T-cell (primary cell): ENCODE measurements at places on chromosomes 1 and 21.

DNA sequence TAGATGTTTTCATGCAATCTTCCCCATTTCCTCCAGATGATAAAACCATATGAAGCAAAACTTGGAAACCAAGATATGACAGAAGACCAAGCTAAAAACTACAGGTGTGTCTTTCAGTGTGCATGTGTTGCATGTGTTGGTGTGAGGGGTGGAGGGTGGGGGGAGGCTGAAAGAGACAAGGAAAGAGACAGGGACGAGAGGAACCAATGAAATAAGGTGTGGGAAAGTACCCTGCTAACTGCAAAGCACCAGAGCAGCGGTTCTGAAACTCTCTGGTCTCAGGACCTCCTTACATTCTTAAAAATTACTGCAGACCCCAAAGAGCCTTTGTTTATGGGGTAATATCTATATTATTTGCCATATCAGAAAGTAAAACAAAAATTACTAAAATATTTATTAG lies 87.4 kb upstream of the HIVEP3 start:
- no peak for DNase-seq

DNA sequence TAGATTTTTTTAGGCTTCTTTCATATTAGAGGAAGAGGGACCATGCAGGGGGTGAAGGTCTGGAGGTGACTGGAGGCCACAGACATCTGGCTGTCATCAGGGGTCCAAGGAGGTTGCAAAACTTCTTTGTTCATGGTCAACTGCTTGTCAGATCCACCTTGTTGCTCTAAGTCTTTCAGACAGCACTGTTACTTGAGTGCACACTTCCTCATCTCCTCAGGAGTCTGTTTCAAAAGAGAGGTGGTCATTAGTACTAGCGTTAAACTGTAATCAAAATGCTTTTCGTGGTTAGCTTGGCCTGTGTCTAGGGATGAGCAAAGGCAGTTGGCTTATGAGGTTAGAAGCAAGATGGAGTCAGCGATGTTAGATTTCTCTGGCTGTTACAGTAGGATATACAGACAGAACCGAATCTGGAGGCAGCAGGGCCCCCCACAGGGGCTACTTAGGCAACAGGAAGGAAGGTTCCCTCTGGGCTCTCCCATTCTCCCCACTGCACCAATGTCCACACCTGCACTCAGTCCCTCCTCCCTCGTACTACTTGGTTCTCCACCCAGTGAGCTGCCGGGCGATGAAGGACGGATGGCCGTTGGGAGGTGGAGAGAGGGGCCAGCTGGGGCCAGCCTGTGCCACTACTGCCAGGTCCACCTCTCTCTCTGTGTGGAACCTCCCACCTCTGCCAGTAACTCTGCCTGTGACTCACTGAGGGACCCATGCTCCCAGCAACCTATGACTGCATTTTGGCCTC lies 57.2 kb downstream of the TOR1AIP2 start:
- no peak for DNase-seq

GRCh38 chr1:96059736-96060135 lies 661.8 kb upstream of the PTBP2 start:
- DNase-seq = no peak

DNA sequence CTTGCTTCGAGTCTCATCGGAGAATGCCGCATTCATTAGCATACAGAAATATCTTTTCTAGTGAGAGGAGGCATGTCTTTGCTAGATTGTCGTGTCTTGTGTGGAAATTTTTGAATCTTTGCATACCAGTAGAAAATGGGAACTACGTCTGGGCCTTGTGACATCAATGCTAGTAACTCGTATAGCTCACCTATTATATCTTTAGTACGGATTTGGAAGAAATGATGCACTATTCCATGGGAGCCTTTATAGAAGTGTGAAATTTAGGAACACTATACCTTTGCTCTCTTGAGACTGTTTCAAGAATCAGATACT lies 835 bp downstream of the UHMK1 start:
- DNase-seq = no peak

- no peak for DNase-seq
These were observed 59.9 kb upstream of the JAK1 start for GRCh38 chr1:65026235-65026634.

DNA sequence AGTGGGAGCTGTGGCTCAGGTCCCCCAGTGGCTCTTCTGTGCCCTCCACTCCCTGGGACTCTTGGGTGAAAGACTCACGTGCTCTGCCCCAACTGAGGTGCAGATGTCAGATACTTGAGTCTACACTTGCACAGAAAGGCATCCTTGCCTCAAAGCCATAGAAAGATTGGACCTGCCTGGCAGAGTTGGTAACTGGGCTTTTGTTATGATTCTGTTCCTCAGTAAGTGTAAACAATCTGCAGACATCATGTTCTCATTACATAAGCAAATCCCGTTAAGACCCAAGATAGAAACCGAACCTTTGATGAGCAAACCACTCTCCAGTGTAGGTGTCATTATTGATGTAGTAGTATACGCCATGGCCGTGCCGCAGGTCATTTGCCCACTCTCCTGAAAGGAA lies 10.0 kb downstream of the RSPH1 start:
- DNase-seq = no peak

GRCh38 chr1:20696397-20697333 lies 21.1 kb downstream of the KIF17 start:
- peak; percentile 61 for DNase-seq

- no peak for DNase-seq
These were observed 59.3 kb downstream of the SLC9A1 start for GRCh38 chr1:27095576-27095975.

DNA sequence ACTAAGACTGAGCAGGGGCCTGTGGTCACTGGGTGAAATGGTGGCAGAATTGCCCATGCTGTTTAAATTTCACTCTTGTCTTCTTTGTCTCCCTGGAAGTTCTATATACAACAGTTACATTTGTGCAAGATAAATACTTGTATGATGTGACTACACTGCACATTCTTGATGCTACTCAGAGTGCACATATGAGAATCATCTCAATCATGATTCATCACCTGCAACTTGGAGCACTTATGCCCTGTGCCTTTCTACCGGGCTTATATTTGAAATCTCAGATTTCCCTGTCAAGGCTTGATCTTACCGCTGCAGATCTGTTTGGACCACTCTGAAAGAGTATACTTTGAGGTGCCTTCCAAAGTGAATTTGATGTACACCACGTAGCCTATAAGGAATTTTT lies 10.6 kb downstream of the PGM1 start:
- DNase-seq = no peak

DNA sequence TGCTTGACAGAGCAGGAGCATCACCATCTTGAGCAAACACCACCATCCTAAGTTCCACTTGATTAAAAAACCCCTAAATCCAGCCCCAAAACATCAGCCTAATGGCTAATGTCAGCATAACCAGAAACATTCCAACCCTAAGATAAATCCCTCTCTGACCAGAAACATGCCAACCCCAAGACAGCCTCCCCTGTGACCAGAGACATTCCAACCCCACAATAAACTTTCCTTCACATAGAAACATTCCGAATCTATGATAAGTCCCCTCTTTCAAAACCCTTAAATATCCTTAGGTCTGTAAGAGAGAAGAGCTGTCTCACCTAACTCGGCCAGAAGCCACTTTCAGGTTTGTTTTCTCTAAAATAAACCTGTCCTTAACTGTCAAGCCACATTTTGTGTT lies 17.4 kb upstream of the SLC2A5 start:
- no peak for DNase-seq

- no peak for DNase-seq
These were observed 12.8 kb upstream of the RIPK4 start for GRCh38 chr21:41779659-41780058.

DNA sequence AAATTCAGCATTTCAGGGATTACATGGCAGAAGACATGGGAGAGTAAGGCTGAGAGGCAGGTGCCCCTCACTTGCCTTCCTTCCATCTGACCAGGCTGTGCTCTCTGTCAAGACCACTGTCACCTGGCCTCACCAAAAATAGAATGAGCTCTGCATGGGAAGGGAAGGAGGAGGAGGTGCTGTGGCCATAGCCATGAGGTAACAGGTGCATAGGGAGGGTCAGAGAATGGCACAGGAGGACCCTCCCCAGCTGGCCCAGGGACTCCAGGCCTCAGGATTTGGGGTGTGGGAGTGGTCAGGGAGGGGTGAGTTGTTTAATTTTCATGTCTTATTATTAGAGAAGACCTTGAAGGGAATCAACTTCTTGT lies 192.3 kb downstream of the FCRL5 start:
- DNase-seq = no peak

DNA sequence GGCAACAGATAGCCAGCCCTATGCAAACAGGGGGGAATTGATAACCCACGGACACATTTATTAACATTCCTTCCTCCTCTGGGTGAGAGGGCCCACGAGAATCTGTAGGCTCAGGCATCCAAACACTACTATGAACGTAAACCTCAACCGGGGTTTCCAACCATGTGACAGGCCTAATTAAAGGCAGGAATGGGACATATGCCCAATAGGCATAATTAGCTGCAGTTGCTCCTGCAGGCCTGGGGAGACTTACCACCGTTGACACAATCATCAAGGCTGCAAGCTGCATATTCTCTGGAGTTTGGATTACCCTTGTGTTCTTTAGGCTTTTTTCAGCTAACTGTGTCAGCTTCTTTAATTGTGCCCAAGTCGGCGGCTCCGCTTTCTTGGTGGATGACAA lies 22.2 kb upstream of the GBP1 start:
- DNase-seq = no peak

GRCh38 chr1:66502086-66502485 lies 31.9 kb upstream of the SGIP1 start:
- no peak for DNase-seq

DNA sequence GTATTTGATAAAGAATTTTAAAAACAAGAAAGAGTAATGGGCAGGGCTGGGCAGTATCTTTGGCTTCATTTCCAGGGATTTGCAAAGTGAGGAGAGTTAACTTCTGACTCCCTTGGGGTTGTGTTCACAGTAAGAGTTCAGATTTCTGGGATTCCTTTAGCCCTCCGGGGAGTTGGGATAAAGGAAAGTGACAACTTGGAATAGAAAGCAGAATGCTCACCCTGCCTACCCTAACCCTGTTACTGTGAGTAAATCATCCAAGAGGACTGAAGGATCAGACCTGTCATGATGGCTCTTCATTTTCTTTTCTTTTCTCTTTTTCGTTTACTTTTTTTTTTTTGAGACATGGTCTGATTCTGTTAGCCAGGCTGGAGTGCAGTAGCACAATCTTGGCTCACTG lies 76.1 kb downstream of the CACHD1 start:
- DNase-seq = no peak

DNA sequence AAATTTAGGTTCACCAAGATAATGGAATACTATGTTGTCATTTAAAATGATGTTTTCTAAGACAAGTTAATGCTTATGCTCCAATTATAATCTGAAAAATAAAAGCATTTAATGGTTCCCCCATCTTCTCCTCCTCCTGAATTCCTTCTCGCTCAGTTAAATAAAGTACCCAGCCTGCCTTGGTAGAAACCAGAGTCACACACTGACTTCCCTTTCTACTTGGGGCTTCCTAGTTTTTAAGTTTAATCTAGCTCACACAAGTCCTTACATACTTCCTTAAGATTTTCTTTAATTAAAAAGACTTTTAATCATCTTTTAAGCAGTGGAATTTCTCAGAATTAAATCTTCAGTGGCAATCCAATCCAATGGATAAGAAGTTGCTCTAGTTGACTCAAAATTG lies 32.9 kb downstream of the CD58 start:
- DNase-seq = no peak

DNA sequence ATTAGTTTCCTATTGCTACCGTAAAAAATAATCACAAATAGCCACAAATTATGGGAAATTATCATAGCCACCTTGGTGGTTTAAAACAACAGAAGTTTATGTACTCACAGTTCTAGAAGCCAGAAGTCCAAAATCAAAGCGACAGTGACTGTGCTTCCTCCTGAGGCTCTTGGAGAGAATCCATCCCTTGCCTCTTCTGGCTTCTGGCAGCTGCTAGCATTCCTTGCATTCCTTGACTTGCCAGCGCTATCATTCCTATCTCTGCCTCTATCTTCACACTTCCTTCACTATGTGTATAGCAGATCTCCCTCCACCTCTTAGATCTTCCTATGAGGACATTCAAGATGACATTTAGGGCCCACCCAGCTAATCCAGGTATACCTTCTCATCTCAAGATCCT lies 180.1 kb upstream of the USP25 start:
- no peak for DNase-seq

DNA sequence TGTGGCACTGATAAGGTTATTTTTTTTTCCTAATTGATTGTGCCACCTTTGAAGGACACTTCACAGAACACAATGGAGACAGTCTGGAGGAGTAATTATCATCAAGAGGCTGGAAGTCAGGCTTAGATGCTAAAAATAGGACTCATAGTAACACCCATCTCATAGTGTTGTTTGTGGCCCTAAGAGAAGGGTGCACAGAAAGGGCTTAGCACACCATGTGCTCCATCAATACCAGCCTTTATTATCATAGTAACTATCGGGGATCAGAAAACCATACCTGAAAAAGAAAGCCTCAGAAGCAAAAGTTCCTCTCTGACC lies 11.9 kb downstream of the NIPAL3 start:
- DNase-seq = no peak

GRCh38 chr1:71640998-71641397 lies 560.2 kb upstream of the ZRANB2 start:
- DNase-seq = no peak

DNA sequence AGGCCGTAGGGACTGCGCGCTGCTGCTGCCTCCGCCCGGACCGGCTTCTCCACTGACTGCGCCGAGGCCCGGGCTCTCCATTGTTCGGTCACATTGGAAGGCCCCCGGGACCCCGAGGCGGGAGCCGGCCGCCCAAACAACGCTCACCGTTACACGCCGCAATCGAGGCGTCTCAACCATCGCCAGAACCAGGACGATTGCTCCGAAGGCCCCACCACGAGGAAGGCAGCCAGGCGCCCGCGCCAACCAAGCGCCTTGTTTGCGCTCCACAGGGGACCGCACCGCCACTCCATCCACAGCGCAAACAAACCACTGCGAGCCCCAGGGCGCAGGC lies 595 bp downstream of the GLUL start:
- DNase-seq = no peak

DNA sequence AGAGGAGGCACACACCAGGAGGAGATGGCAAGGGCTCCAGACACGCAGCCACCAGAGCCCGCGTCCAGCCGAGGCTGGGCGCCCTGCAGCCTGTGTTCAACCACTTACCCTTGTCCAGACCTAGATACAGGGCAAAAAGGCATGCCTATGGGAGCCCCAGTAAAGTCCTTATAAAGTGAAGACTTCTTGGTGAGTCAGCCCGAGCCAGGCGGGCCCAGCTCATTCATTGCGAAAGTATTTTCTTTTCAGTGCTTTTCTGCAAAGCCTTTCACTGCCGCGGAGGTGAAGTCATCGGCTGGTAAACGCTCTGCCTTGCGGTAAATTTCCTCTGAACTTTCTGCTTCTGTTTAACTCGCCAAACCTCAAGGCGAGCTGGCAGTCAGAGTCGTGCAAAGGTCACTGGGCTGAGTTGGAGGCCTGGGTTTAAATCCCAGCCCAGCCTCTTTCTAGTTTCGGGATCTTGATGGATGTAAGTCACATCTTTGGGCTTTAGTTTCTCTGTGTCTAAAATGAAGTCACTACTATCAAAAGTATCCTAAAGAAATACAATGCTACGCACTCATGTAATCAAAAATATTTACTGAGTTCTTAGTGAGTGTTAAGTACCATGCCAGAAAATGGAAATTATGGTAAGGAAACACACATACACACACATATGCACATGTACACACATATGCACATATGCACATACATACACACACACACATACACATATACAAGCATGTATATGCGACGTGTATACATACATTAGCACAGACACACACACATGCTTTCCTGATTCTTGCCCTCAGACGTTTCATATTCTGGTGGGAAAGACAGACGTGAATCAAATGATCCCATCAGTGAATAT lies 54.7 kb upstream of the IFFO2 start:
- peak; percentile 35 for DNase-seq
